ENCODE measurements at places on chromosomes 13 and 19.

GRCh38 chr19:42553292-42554045 is 25.2 kb upstream of the CEACAM1 start:
- no peak for DNase-seq

DNA sequence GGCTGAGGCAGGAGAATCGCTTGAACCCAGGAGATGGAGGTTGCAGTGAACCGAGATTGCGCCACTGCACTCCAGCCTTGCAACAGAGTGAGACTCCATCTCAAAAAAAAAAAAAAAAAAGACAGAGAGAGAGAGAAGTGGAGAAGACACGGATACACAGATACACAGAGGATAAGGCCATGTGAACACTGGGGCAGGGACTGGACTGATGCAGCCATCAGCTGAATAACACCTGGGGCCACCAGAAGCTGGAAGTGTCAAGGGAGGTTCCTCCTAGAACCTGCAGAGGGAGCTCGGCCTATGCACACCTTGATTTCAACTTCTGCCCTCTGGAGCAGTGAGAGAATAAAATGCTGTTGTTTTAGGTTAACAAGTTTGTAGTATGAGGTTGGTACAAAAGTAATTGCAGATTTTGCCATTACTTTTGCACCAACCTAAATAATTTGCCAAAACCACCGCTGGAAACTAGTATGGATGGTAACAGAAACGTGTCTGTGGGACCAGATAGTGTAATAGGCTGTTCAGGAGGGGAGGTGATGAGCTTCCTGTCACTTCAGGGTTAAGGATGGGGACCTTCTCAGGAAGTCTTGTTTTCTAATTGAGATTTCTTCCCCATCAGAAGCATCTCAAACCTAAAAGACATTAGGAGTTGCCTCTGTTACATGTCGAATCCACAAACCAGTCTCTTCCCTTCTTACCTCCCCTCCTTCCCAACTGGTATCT is 36.4 kb upstream of the IGSF23 start:
- DNase-seq = no peak

DNA sequence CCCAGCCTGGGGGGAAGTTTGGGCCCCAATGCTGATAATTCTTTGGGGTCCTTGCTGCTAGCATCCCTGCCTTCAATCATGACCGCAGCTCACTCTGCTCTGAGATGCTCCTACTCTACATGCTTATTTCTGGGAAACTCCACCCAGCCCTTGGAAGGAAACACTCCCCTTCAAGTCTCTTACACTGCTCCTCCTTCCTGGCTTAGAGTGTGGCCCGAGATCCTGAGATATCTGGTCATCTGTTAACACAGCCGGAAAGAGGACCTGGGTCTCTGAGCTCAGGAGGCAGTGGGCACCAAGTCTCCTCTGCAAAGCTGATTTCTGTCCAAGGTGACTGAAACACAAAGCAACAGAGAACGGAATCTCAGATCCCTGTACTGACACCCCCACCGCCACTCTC is 33.0 kb downstream of the CYP4F2 start:
- DNase-seq = no peak

DNA sequence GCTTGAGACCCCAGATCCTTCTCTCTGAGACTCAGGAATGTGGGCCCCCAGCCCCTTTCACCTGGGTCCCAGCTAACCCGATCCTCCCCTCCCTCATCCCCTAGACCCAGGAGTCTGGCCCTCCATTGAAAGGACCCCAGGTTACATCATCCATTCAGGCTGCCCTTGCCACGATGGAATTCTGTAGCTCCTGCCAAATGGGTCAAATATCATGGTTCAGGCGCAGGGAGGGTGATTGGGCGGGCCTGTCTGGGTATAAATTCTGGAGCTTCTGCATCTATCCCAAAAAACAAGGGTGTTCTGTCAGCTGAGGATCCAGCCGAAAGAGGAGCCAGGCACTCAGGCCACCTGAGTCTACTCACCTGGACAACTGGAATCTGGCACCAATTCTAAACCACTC is 463 bp downstream of the FGF21 start:
- DNase-seq = no peak

DNA sequence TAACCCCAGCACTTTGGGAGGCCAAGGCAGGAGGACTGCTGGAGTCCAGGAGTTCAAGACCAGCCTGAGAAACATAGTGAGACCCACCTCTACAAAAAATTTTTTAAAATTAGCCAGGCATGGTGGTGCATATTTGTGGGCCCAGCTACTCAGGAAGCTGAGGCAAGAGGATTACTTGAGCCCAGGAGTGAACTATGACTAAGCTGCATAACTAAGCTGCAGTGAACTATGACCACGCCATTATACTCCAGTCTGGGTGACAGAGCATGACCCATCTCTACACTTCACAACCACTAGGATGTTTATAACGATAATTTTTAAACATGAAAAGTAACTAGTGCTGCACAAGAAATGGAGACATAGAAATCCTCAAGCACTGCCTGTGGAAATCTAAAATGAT is 352.7 kb upstream of the SGCG start:
- no peak for DNase-seq

DNA sequence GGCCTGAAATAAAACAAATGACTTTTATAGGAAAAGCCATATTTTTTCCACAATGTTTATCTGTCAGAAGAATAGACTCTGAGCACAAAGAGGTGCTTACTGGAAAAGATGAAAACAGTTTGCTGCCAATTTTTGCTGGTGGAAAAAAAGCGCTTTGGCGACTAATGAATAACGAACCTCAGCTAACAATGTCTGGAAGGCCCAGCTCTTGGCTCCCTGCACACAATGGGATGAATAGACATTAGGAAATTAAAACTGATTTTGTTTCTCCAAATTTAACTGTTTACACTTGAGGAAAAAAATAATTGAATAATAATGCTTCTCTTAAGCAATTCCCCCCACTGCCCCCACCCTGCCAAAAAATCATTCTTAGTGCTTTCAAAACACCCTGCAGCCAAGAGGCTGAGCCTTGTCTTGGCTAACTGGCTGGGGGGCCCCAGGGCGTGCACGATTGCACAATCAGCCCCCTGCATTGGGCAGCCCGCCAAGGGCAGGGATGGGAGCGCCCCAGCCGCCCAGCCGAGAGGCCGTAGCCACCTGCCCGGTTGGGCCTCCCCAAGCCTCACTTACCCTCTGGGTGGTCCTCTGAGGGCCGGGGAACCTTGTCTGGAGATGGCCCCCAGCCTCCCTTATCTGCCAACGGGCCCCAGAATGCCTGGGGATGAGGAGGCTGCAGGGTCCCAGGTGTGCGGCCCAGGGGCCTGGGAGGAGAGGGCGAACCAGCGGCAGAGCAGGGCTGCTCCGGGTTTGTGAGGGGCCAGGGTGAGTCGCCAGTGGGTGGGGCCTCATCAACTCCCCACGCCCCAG is 16.8 kb downstream of the CEBPG start:
- no peak for DNase-seq

DNA sequence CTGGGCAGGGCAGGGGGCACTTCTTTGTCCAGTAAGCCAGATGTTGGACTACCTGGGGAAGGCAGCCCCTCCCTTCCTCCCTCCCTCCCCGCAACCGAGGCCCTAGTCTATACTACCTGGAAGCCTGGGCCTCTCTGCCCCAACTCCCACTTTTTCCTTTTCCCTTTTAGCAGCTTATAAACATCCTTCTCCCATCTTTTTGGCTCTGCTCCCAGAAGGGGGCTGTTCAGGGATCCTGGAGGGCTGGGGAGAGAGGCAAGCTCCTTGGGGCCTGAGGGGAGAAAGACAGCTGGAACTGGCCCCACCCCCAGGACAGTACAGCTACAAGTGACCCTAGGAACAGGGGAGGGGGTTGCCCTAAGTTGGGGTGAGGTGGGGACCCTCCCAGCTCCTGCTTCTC is 44.9 kb downstream of the LYL1 start:
- DNase-seq = no peak

DNA sequence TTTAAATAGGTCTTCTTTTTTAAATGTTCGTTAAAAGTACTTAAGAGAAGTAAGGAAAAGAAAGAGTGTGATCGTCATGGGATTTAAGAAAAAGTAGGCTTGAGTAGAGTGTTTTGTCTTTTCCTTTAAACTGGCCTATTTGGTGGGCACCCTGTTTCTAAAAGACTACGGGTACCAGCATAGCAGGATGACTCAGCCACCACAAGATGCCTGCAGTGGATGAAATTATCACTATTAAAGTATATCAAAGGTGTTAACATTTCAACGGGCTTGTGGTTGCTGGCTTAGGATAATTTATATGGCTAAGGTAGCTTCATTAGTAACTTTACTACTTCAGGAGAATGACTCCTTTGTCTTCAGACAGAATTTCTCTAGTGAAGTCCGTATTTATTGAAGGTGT is 112.6 kb downstream of the STARD13 start:
- no peak for DNase-seq

GRCh38 chr19:47013041-47013517 is 6.6 kb upstream of the NPAS1 start:
- DNase-seq = peak; percentile 33

- no peak for DNase-seq
These were observed at the start of gene IFNL4 for GRCh38 chr19:39248806-39249205. Gene IFNL4, minus strand, starts transcription at chr19:39248856.

- no peak for DNase-seq
These were observed 198.0 kb downstream of the ZNF536 start for GRCh38 chr19:30570194-30570593.

DNA sequence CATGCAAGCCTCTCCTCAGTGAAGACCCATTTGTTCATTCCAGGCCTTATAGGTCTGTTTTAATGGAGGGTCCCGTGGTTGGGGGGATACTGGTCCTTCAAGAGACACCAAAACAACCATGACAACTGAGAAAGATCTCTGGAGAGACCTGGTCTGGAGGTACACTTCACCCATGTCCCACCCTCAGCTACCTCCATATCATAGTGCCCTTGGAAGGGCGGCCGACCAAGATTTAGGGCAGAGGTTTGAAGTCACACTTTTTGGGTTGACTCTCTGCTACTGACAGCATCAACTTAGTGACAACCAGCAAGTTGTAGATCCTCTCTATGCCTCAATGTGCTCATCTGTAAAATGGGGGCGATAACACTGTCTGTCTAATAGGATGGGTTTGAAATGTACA is 177.3 kb downstream of the TSHZ3 start:
- DNase-seq = no peak

DNA sequence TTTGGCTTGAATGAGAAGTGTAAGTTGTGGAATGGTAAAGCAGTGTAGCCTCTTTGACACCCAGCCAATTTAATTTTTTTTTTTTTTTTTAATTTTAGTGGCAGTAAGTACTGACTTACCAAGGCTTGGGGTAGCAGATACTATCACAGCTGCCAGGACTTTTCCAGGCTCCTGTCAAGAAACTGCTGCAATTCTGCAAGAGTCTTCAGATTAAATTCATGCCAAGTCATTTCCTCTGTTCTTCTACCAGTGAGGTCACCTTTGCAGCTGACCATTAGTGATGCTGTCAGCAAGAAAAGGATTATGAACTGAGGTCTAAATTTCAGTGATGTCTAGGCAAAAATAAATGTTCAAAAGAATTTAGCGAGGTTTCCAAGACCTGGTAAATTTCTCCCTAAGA is 91.2 kb downstream of the GGACT start:
- DNase-seq = no peak

DNA sequence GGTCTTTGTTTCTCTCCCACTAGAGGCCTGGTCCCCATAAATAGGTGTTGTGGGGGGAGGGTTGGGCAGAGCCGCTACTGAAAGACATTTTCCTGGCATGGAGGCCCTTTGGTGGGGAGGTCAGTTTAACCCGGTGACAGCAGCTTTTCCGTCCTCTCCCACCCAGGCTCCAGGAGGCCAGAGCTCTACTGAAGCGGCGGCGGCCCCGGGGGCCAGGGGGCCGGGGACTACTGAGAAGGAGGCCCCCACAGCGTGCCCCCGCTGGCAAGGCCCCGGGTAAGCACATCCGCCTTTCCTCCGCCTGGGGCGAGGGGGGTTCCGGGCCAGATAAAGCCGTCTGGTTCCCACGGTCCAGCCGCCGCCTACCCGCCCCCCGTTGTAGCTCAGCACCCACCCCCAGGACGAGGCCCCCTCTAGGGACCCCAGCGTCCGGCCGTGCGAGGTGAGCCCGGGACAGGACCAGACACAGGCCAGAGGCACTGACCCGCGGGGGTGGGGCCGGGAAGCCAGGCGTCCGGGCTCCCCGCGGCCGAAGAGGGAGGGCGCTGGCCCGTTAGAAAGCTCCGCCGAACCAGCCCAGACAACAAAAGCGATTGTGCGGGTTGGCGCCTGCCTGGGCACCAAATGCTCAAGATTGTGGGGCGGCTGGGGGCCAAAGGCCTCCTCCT is 1.1 kb upstream of the LTBP4 start:
- no peak for DNase-seq

GRCh38 chr13:73138638-73139491 is 80.1 kb downstream of the KLF5 start:
- DNase-seq = no peak

DNA sequence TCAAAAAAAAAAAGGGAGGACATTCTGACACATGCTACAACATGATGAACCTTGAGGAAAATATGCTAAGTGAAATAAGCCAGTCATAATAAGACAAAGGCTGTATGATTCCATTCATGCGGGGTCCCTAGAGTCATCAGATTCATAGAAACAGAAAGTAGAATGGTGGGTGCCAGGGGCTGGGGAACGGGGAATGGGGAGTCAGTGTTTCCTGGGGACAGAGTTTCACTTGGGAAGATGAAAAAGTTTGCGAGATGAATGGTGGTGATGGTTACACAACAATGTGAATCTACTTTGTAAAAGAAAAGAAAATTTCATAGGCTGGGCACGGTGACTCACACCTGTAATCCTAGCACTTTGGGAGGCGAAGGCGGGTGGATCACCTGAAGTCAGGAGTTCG is 6.1 kb upstream of the CLEC4G start:
- DNase-seq = no peak

GRCh38 chr13:86757236-86757978 is 913.8 kb upstream of the SLITRK5 start:
- DNase-seq = no peak

DNA sequence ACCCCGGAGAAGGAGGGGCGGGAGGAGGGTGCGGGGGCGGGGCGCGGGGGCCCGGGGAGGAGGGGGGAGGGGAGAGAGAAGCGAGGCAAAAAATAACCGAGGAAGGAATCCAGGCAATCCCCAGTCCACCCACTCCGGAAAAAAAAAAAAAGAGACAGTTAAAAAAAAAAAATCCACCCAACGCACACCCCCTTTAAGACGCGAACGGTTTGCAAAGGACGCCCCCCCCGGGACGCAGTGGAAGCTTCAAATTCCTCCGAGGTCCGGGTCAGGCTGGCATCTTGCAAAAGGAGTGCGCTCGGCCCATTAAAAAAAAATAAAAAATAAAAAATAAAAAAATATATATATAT is at the start of gene CACNA1A:
Gene CACNA1A (minus strand): TSS at position 9 of the 350 bp plus-strand sequence. CDS start 255 bp downstream, outside the sequence.
- no peak for DNase-seq

GRCh38 chr13:46831588-46832194 is 34.7 kb upstream of the ESD start:
- DNase-seq = no peak

- no peak for DNase-seq
These were observed 14.4 kb upstream of the SLC25A42 start for GRCh38 chr19:19049406-19049805.

DNA sequence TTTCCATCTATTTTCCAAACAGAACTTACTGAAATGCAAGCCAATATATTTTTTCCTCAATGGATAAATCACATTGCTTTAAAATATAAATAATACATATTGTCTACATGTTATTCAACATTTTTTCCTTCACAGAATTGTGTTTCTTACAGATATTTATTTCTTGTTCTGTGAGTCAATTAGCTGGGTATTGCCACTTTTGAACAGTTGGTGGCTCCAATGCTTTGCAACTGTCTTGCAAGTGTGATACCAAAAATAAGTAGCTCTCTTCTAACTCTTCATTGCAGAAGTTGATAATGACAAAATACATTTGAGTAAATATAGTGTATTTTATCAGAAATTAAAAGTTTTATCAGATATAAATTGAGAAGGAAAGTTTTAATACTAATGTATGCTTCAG is 17.1 kb upstream of the GPC5 start:
- DNase-seq = no peak

- DNase-seq = no peak
These were observed 52.9 kb downstream of the SLC7A9 start for GRCh38 chr19:32816555-32817099.
